ENCODE measurements at places on chromosomes 16 and 17. TPM values are rescaled to one million over a fixed set of nuclear protein-coding genes. Genes with fewer than 3 reads are reported as not detected.

Gene DPEP3
- total RNA-seq = 0.29 TPM

Gene WNT9B
- total RNA-seq = not detected

Gene KRT9
- not detected for total RNA-seq

Gene TBC1D3
- 4.2 TPM for total RNA-seq

Gene TK1
- 3.8 TPM for total RNA-seq

Gene TLCD3B
- total RNA-seq = not detected

Gene OSGIN1
- total RNA-seq = 1.6 TPM

Gene GNGT2
- 8.1 TPM for total RNA-seq

Gene STX1B
- 1.6 TPM for total RNA-seq

Gene TBC1D3I
- 4.4 TPM for total RNA-seq

Gene GUCY2D
- total RNA-seq = not detected

Gene CCL14
- total RNA-seq = not detected

Gene SSTR5
- total RNA-seq = not detected

Gene ZNF821
- total RNA-seq = 13.6 TPM

Gene MYL11
- not detected for total RNA-seq

Gene SLC47A2
- total RNA-seq = not detected

Gene HSD3B7
- 1.6 TPM for total RNA-seq

Gene CUEDC1
- not detected for total RNA-seq

Gene CDH11
- not detected for total RNA-seq

Gene IQCK
- total RNA-seq = 3.8 TPM

Gene DBF4B
- total RNA-seq = 13.8 TPM

Gene VAT1L
- total RNA-seq = not detected

Gene SOST
- not detected for total RNA-seq

Gene PTGES3L
- total RNA-seq = 1.4 TPM

Gene ZG16
- not detected for total RNA-seq

Gene NHLRC4
- 1.0 TPM for total RNA-seq

Gene NOG
- not detected for total RNA-seq

Gene GNAO1
- 0.53 TPM for total RNA-seq

Gene LRRC37A2
- total RNA-seq = 31.2 TPM

Gene CHST4
- total RNA-seq = not detected

Gene CDRT15
- not detected for total RNA-seq

Gene CA4
- not detected for total RNA-seq

Measured in activated B cell treated with CpG ODN at 0.5 μM for 24 hours (primary cell).